ENCODE measurements at places on chromosomes 5 and 9.

GRCh38 chr5:134114886-134115805, 665 bp downstream of the TCF7 start:
- DNase-seq = peak; percentile 80

DNA sequence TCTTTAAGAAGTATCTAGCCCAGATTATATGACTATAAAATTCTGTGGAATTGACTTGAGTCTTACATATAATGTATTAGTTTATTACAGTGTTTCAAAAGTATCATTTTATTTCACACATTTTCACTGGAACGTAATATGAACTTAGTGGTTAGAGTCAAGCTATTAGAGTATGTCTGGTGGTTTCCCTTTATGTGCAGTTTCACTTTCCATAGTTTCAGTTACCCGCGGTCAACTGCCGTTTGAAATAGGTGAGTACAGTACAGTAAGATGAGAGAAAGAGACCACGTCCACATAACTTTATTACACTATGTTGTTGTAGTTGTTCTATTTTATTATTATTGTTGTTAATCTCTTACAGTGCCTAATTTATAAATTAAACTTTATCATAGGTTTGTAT, 50.5 kb downstream of the COMMD10 start:
- DNase-seq = no peak

GRCh38 chr9:117091529-117091928, 323.3 kb downstream of the ASTN2 start:
- no peak for DNase-seq

DNA sequence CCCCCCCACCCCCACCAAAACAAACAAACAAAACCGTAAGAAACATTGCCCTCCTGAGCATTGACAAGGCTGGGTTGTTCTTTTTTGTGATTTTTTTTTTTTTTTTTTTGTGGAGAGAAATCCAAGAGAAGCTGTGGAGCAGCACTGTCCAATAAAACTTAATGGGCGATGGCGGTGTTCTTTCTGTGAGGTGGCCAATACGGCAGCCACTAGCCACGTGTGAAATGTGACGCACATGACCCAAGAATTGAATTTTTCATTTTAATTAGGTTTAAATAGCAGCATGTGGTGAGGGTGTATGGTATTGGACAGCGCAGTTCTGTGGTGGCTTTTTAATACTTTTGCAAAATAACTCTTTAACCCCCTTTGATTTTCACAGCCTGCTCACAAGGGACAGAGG, 251.1 kb downstream of the PDZD2 start:
- no peak for DNase-seq

GRCh38 chr5:140821375-140822280, at the start of gene PCDHA5:
TSS of gene PCDHA5 (plus strand) at chr5:140821613.
- no peak for DNase-seq

DNA sequence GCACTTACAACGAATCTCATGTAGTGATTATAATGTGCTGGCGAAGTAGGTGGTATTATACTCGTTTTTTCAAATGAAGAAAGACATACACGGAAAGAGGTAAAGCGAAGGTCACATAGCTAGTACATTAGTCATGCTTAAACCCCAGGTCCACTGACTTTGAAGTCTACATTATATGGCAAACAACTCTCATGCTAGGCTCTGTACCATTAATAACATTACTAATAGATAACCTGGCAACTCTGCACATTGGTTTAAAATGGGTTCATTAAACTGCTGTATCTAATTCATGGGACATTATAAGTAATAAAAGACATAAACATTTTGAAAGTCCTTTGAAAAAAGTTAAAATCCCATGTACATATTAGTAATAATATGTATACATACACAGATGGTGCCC, 21.2 kb downstream of the FYB1 start:
- no peak for DNase-seq

DNA sequence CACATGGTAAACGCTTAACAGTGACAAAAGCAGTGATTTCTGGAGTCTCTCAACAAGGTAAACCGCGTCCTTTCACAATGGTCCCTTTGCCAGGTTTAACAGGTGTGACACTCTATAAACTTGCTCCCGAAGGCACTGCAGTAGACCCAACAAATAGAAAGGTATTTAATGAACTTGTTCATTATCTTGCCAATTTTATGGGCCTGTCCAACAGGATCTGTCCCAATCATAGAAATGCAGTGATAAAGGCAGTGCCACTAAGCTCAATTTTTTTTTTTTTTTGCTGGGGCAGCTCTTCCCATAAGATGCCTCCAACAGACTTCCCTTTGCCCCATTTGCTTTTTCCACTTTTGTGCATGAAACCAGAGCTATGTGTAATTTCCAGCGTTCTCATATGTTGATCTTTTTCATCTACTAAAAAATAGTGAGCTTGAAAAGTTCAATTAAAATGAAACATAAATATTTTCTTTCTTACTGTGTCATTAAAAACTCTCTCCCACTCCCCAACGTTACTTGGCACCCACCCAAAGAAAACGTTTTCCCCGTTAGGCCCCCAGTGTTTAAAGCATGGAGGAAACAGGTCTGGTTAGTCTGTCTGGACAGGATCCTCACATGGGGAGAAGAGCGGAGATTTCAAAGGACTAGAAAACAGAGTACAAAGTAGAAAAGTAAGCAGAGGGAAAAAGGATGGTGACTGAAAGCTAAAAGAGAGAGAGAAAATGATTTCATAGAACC, 80.9 kb upstream of the SPATA31D4 start:
- no peak for DNase-seq

DNA sequence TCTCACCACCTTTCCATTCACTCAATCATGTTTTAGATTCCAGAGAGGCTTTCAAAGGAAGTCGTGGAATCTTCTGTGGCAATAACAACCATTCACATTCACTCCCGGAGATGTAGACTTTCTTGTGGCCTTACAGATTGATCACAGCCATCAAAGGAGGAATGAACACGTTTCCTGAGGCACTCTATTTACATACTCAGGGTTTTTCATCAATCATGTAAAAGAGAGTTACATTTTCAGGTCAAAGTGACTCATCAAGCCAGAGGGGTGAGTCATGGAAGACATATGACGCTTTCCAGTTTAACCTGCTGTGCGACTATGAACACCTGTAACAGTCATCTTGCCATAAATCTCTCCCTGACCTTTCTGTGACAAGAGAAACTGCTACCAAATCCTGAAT, 39.3 kb upstream of the RAD23B start:
- DNase-seq = no peak

- no peak for DNase-seq
These were observed 6.7 kb upstream of the CDH6 start for GRCh38 chr5:31186672-31187267.

GRCh38 chr5:112412346-112412745, 6.7 kb downstream of the EPB41L4A start:
- no peak for DNase-seq

- DNase-seq = no peak
These were observed 515.1 kb downstream of the TLE4 start for GRCh38 chr9:80086822-80087345.
